ENCODE measurements at places on chromosomes 2 and 18.
A peak's percentile ranks its signal among the peaks of the same experiment; 100 is the strongest.

DNA sequence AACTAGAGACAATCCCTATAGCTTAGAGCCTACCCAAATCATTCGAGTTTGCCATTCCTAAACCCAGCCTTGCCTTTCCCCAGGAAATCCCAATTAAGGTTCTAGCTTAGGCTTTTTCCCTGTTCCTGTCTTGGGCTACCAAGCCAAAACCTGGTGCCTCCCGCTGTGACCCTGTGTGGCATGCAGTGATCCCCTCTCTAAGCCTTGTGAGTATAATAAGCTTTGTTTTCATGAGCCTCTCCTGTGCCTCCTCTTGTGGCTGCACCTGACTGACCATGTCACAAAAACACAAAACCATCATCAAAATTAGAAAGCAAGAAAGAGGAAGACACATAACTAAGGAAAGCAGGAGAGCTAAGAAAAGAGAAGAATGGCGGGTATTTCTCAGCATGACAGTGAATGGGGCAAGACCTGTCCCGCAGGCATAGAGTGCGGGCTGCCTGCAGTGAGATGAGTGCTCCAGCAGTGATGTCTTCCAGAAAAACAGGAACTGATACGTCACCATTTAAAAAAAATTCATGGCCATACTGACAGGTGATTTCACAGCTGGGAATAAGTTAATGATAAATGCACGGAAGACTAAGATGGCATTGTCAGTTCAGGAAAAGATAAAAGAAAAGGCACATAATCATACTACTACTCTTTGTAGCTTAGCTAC lies 9.2 kb upstream of the PAIP2B start:
- DNase-seq = no peak

DNA sequence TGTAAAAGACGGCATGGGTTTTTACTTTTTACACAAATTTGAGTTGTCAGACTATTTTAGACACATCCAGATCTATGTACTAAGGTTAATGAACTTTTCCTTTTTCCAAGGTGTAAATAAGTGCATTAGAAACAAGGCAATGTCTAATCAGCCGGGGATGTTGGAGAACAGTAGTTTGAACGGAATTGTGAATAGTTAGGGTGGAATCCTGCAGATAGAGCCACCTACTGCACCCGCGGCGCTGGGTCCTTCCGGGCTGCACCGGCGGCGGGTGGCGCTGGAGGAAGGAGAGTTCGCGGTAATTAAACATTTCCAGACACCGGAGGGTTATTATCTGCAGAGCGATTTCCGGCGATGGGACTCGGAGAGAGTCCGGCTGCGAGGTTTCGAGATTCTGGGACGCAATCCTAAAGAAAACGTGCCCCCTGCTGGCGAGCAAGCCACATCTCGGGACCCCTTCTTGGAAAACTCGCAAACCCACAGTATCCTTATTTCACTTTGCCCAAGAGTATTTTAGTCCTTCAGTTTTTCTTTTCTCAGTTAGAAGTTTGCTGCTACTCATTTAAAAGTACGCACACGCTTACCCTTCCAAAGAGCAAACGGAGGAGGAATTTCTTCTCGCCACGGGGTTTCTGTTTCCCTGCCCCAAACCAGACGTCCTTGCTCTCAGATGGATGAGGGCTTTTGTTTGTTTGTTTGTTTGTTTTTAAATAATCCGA lies 4.5 kb upstream of the OSR1 start:
- DNase-seq = peak; percentile 84

GRCh38 chr2:79874015-79874414 lies 361.2 kb downstream of the CTNNA2 start:
- DNase-seq = no peak

GRCh38 chr2:120879431-120880295 lies 144.0 kb downstream of the GLI2 start:
- DNase-seq = peak; percentile 32

- DNase-seq = no peak
These were observed 21.7 kb downstream of the NCK2 start for GRCh38 chr2:105766300-105766866.

DNA sequence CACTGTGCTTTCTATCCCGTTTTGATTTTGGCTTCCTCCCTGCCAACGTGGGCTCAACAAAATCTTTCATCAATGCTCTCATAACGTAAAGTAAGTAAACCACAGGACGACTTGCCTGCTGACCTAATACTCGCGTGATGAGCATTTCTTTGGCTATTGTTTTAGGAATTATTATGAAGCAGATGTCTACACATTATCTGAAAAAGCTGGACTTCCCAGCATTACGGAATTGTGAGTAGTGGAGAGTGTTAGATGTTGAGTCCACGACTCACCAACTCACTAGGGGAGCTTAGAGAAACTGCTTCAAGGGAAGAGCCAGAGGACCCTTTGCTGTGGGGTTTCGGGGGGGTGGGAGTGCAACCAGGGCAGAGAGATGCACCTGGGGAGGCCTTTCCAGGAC lies 21.9 kb downstream of the HJURP start:
- no peak for DNase-seq

DNA sequence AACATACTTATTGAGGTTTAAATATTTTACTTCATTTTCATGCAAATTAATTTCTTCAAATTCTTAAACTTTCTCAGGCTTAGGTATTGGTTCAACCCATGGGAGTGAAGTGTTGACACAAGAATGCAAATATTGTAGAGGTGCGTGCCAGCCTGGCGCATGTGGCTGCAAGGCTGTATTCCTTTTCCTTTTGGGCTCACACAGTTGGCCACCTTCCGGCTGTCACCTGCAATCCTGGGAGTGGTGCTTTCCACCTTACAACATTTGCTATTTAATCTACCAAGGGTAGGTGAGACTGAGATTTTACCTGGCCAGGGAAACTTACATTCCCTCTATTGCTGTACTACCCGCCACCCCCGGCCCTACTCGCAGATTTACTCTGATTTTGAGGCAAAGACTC lies 141.1 kb downstream of the DCC start:
- DNase-seq = no peak

DNA sequence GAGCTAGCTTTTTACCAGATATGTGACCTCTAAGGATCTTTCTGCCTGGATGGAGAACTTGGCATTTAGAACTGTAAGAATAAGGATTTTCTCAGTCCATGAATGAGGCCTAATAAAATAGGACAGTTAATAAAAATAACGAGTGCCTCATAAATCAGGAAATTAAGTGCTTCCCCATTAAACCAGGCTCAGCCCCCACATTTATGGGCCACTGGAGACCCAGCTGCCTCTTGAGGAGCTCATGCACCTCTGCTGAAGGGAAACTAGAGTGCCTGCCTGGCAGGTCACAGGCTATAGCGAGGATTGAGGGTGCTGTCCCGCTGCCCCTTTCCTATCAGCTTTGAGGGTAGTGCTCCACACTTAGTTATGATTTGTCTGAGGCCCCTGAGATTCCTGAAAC lies 158.0 kb downstream of the ALK start:
- DNase-seq = no peak

DNA sequence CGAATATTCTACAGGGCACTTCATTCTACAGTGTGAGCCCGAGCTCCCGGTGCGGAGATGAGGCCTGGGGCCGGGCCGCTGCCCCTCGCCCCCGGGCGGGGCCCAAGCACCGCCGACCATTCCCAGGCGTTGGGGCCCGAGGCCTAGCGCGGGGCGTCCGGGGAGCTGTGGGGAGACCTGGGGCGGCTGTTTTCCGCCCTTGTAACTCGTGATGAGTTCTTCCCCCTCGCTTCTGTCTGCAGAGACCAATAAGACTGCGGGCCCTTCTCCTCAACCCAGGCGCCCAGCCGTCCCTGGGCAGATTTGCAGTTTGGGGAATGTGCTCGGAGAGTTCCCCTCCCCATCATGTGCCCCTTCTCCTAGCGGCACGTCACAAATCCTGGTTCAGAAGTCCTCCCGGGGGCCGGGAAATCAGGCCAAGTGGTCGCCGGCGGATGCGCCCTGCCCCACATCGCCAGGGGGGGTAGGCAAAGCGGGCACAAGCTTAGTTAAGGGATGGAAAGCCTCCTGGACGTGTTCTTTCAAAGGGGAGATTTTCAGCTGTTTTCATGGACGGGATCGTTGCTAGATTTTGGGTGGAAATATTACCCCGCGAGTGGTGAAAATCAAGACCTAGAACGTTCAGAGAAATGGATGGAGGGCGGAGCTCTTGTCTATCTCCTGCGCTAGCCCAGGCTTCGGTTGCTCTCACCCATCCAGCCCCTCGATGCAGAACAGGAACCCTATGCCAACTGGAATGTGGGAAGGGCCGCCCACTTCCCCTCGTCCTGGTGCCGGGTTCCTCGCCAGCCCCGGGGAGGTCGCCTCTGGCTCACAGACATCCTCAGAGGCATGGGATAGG lies 18.8 kb upstream of the HAAO start:
- DNase-seq = peak; percentile 73

DNA sequence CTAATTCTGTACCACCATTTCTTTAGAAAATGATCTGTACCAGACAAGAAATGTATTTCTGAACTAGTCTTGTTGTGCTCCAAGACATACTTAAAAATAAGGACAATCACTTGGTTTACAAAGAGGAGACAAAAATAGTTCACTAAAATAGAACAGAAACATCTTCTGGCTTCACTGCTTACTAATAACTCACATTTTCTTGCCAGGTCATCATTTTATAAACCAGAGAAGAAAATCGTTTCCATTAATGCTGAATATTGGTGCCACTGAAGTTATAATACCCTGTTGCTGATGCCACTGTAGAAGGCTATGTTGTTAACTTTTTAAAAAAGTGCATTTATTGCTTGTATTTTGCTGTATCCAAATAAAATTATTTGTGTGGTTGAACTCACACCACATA lies 94.8 kb upstream of the ZNF236 start:
- DNase-seq = no peak

DNA sequence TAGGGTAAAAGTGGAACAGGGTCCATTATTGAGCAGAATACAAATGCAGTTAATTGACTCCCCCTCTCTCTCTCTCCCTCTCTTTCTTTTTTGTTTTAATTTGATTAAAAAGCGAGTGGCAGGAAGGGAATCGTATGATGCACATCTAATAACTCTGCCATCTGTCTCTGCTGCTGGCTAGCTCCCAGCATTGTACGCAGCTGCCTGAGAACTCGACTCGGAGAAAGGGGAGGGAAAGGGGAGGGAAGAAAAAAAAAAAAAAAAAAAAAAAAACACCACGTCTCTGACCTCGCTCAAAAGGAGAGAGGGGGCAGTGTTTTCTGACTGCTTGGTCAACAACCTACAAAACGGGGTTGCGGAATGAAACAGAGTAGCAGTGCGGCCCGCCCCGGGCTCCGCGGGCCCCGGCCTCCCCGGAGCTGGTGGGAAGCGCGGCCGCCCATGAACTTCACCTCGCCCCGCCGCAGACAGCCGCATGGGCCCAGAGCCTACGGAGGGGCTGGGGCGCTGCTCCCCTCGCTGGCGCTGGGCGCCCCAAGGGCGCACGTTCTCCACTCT lies 265.7 kb downstream of the TCF4 start:
- DNase-seq = peak; percentile 88

DNA sequence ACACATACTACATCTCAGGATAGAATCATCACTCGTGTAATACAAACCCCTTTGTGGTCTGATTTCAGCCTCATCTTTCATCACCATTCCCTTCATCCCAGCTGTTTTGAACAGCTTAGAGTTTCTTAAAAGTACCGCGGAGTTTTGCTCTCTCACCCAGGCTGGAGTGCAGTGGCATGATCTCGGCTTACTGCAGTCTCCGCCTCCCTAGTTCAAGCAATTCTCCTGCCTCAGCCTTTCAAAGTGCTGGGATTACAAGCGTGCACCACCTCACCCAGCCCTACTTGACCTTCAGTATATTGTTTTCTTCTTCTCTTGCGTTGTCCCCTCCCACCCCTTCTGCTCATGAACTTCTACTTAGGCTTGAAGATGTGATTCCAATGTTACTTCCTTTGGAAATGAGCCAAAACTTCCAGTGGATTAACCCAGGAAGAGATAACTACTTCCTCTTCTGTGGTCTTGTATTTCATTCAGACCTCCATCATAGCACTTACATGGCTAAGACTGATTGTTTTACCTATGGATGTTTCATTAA lies 15.8 kb downstream of the ERLEC1 start:
- DNase-seq = no peak

DNA sequence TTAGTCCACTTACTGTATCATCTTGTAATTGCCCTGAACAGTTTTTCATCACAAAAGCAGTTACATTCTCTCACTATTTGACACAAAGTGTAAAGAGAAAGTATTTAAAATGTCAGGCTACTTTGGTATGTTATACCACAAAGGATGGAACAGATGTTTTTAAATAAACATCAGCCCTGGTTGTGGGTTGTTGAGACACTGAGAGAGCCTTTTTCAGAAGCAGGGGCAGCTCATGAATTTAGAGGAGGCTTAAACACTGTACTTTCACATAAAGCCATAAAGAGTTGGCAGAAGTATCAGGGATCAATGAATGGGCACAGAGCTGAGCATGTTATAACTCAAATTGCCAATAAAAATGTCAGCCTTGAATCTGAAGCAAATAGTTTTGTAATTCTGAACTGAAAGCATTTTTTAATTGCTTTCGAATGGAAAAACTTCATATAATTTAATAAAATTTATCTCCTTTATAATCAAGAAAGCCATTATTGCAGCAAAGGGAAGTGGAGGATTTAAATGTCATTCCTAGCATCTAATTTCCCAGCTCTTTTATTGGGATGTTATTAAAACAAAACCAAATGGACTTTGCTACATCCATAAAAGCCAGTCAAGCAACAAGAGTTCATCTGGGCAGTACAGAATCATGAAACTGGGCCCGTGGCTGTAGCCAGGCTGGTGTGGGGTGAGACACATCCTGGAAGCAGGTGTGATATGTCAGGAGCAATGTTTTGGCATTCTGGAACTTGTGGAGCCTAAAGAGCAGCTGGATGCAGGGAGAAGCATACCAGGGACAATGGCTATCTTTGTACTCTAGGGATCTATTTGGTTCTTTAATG lies 95.1 kb upstream of the NT5C1B start:
- no peak for DNase-seq

GRCh38 chr2:16226943-16227664 lies 286.8 kb downstream of the MYCN start:
- no peak for DNase-seq

- DNase-seq = no peak
These were observed 154.1 kb upstream of the HS6ST1 start for GRCh38 chr2:128472789-128473174.

DNA sequence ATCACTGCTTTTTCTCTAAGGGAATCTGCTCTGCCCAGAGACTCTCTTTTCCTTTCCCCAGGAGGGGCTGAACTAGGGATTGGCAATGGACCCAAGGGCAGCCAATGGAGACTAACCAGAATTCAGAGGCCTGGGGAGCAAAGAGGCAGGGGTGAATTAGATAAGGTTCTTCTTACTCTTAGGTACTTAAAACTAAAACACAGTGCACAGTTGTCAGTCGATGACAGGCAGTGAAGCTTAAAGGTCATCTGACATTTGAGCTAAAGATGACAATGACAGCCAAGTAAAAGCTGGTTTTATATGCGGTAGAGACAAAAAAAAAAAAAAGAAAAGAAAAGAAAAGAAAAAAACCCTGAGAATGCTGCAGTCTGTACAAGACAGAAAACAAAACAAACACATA lies 57.8 kb downstream of the HIBCH start:
- no peak for DNase-seq

- no peak for DNase-seq
These were observed 112.2 kb downstream of the ZNF385B start for GRCh38 chr2:179749210-179749609.
